Tibial nerve (tissue), 4 donors: ENCODE measurements at places on chromosomes 16 and 17. TPM values are rescaled to one million over a fixed set of nuclear protein-coding genes. Genes with fewer than 3 reads are reported as not detected.

The SOX8 gene
- 68.4 TPM for total RNA-seq

The CCL3 gene
- not detected for total RNA-seq

The ELAC2 gene
- total RNA-seq: 86.7 TPM

The SMG6 gene
- 37.6 TPM for total RNA-seq

The FGF11 gene
- 2.3 TPM for total RNA-seq

The PNMT gene
- total RNA-seq: 12.7 TPM

The BICDL2 gene
- total RNA-seq: not detected

The HNF1B gene
- not detected for total RNA-seq

The ZFHX3 gene
- 36.5 TPM for total RNA-seq

DNA sequence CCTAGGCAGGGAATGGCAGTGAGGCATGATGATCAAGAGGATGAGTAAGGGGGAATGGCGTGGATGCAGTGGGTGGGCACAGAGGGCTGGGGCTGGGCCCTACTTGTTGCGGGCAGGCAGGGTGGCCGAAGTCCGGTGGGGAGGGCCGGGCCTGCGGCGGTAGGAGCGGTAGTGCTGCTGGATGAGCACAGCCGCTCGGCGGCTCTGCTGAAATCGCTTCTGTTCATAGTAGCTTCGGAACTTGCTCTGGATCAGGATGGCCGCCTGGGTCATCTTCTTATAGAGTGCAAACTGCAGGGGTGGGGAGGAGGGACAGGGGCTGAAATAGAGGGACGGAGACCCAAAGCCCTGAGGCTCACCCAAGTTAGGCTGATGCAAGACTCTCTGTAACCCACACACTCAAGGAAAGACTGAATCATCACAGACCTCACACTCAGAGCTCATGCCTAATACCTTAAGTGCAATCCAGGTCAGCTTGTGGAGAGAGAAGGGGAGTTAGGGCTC lies 1.5 kb upstream of the SPAG7 start:
- DNase-seq: no peak
- H3K4me1 ChIP-seq: peaks cover 30% of the 10 kb centered on the region
- H3K4me3 ChIP-seq: peak overlapping the region; percentile 64
- H3K27ac ChIP-seq: peak overlapping the region; percentile 74
- H3K36me3 ChIP-seq: peaks cover 47% of the 10 kb centered on the region

- H3K27me3 ChIP-seq: no peaks in the 10 kb centered on the region
- H3K27ac ChIP-seq: peak overlapping the region; percentile 55
- peak overlapping the region; percentile 33 for H3K4me3 ChIP-seq
- no peaks in the 10 kb centered on the region for H3K36me3 ChIP-seq
- peaks cover 93% of the 10 kb centered on the region for H3K4me1 ChIP-seq
Observed at GRCh38 chr17:40322358-40323315, 13.7 kb downstream of the RARA start.

GRCh38 chr17:72985882-72986720 lies 106.4 kb downstream of the SLC39A11 start:
- H3K27ac ChIP-seq: no peak overlapping the region
- H3K36me3 ChIP-seq: no peaks in the 10 kb centered on the region
- H3K27me3 ChIP-seq: no peaks in the 10 kb centered on the region
- H3K4me1 ChIP-seq: no peaks in the 10 kb centered on the region
- peak; percentile 71 for DNase-seq

- peaks cover 43% of the 10 kb centered on the region for H3K4me1 ChIP-seq
- H3K27me3 ChIP-seq: no peaks in the 10 kb centered on the region
- H3K36me3 ChIP-seq: no peaks in the 10 kb centered on the region
Observed at GRCh38 chr16:72985995-72986394, 61.9 kb downstream of the ZFHX3 start.

GRCh38 chr16:83653785-83654184 lies 154.0 kb upstream of the HSBP1 start:
- no peak overlapping the region for H3K4me3 ChIP-seq
- H3K4me1 ChIP-seq: no peaks in the 10 kb centered on the region
- no peaks in the 10 kb centered on the region for H3K27me3 ChIP-seq
- H3K36me3 ChIP-seq: no peaks in the 10 kb centered on the region

DNA sequence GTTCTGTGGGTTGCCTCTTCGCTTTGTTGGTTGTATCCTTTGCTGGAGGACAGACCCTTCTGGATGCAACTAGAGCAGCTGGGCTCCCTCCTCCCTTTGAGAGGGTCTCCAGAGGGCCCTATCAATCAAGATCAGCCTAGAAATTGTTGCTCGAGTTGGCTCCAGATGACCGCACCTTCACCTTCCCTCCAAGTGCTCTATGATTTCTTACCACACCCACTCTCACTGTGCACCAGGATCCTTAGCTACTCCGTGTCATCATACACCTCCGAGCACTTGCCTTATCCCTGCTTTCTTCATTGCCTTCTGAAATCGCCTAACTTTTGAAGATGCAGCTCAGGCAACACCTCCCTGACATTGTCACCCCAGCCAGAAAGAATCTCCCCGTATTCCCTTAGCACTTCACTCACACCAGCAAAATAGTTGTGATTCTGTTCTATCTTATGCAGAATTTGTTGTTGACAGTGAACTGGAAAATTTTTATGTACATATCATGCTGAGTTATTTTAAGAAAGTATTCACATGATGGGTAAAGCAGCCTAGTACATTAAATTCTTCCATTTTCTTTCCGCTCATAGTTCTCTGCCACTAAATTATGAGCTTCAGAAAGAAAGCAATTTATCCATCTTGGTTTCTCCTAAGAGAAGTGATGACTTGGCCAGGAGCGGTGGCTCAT lies 52.9 kb downstream of the ABAT start:
- peaks cover 5% of the 10 kb centered on the region for H3K4me1 ChIP-seq
- H3K27ac ChIP-seq: no peak overlapping the region
- H3K36me3 ChIP-seq: no peaks in the 10 kb centered on the region
- H3K4me3 ChIP-seq: no peak overlapping the region
- no peaks in the 10 kb centered on the region for H3K27me3 ChIP-seq

DNA sequence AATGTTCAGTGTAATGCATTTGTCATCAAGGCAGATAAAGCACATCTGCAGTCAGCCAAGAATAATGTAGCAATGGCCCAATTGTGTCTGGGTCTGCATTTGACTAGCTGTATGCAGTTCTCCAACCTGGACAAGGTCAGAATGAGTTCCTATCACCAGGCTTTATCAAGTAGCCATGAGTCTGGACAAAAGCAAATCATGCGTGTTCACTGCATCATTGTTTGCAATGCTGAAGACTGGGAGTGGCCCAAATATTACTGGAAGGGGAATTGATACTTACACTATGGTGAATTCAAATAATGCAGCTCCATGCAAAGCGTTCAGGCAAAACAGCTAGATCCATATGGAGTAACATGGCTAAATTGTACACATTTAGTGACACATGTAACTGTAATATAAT lies 250.9 kb downstream of the TOX3 start:
- H3K36me3 ChIP-seq: no peaks in the 10 kb centered on the region
- no peak overlapping the region for H3K27ac ChIP-seq
- H3K4me1 ChIP-seq: no peaks in the 10 kb centered on the region

DNA sequence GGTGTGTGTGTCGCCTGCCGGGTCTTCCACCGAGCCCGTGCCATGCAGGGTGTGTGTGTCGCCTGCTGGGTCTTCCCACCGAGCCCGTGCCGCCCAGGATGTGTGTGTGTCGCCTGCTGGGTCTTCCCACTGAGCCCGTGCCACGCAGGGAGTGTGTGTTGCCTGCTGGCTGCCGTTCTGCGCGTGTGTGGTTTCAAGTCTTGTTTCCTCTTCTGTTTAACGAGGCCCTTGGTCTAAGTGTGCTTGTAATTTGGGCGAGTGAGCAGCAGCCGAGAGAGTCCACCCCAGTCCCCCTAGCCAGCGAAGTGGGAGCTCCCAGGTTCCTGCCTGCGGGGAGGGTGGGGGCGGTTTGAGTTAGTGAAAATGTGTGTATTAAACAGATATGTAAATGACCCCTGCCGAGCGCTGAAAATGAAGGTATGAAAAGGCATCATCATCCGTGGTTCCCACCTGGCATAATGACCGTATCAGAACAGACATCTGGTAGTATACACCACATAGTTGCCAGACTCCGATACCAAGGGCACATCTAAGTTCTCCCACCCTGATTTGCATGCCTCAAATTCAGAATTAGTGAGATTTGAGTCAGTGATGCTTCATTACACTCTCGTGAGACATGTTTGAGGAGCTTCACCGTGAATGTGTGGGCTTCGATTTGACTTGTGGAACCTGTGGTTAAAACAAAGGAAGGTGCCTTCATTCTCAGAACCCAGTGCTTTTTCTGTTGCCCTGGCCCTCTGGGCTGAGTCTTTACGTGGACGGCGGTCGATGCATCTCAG lies 114.5 kb upstream of the CHMP6 start:
- H3K4me3 ChIP-seq: no peak overlapping the region
- H3K36me3 ChIP-seq: no peaks in the 10 kb centered on the region
- H3K4me1 ChIP-seq: peaks cover 17% of the 10 kb centered on the region
- DNase-seq: no peak

GRCh38 chr17:51434434-51435170 lies 174.3 kb downstream of the UTP18 start:
- H3K36me3 ChIP-seq: no peaks in the 10 kb centered on the region
- no peak overlapping the region for H3K27ac ChIP-seq
- no peaks in the 10 kb centered on the region for H3K4me1 ChIP-seq
- H3K4me3 ChIP-seq: no peak overlapping the region
- H3K27me3 ChIP-seq: no peaks in the 10 kb centered on the region

GRCh38 chr16:72840631-72841381 lies 207.1 kb downstream of the ZFHX3 start:
- H3K4me3 ChIP-seq: no peak overlapping the region
- peaks cover 11% of the 10 kb centered on the region for H3K4me1 ChIP-seq
- H3K36me3 ChIP-seq: no peaks in the 10 kb centered on the region
- no peak for DNase-seq

GRCh38 chr16:24198807-24199533 lies 57.2 kb upstream of the CACNG3 start:
- no peak overlapping the region for H3K4me3 ChIP-seq
- H3K27ac ChIP-seq: no peak overlapping the region
- H3K27me3 ChIP-seq: no peaks in the 10 kb centered on the region

DNA sequence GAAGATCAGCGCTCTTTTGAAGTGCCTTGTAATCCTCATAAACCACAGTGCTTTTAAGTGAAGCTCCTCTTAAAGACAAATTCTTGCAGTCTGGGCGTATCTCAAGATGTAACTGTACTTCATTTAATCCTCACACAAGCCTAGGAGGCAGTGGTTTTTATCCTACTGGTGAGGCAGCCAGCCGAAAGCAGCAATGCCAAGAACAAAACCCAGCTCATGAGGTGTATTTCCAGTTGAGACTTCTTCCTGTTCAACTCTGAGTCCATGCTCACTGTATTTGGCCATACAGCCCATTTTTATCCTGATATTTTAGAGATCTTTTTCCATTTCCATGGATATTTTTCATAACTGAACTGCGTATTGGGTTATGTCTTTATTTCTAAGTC lies 13.7 kb downstream of the CTRB2 start:
- H3K27me3 ChIP-seq: peaks cover 26% of the 10 kb centered on the region
- DNase-seq: no peak
- H3K27ac ChIP-seq: no peak overlapping the region
- no peak overlapping the region for H3K4me3 ChIP-seq

- no peak overlapping the region for H3K27ac ChIP-seq
- H3K36me3 ChIP-seq: peaks cover 15% of the 10 kb centered on the region
- H3K4me3 ChIP-seq: no peak overlapping the region
- no peak for DNase-seq
- H3K4me1 ChIP-seq: peaks cover 21% of the 10 kb centered on the region
- H3K27me3 ChIP-seq: no peaks in the 10 kb centered on the region
Observed at GRCh38 chr17:40281663-40282062, 6.0 kb upstream of the CDC6 start.

DNA sequence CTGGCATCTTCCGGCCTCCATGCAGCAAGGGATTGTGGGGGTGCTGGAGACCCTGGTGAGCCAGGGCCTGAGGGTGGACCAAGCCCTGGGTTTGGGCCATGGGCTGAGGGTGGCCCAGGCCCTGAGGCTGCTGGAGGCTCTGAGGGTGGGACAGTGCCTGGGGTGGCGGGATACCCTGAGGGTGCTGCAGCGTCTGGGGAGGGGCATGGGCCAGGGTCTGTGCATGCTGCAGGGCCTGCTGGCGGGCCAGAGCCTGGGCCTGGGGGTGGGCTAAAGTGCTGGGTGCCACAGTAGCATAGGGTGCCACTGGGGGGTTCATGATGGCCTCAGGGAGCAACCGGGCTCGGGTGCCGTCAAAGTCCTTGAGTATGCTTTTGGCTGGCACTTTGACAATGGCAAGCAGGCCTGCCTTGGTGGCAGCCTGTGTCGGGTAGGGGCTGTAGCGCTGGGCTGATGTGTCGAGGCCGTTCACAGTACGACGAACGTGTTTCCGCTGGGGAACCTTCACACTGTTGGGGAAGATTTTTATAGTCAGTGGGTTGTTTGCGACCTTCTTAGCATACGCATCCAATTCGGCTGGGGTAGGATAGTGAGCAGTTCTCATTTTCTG lies 15.6 kb downstream of the TRAF4 start:
- no peak overlapping the region for H3K4me3 ChIP-seq
- DNase-seq: no peak

GRCh38 chr17:57313097-57313835 lies 56.9 kb downstream of the MSI2 start:
- H3K4me3 ChIP-seq: no peak overlapping the region

DNA sequence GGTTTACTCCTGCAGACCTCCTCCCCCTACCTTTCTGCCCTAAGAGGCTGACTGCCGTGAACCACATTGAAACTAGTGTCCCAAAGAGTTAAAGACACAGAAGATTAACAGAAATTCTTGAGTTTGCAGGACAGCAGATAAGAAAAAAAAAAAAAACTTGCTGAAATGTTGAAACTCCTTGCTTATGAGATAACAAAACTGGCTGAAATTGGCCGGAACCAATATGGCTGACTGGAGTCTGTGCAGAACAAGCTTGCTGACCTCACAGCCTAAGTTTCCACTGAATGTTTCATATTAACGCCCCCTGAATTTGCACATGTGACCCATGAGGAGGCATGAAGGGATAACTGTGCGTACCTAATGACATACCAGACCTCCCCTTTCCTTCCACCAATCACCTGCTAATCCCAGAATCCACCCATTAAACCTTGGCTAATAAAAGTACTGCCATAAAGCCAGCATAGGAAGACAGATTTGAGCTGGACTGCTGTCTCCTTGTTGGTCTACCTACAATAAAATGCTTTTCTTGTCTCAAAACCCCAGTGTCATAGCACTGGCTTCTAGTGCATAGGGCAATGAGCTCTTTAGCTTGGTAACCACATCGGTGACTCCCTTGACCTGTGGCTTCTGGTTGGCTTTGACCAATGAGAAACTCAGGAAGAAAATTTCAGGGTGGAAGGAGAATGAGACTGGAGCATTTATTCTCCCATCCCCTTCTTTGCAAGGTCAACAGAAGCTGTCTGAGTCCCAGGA lies 80.1 kb downstream of the PMP22 start:
- H3K36me3 ChIP-seq: no peaks in the 10 kb centered on the region
- H3K4me3 ChIP-seq: no peak overlapping the region
- H3K4me1 ChIP-seq: peaks cover 12% of the 10 kb centered on the region
- H3K27me3 ChIP-seq: no peaks in the 10 kb centered on the region
- DNase-seq: no peak

- DNase-seq: no peak
- H3K36me3 ChIP-seq: no peaks in the 10 kb centered on the region
- H3K27me3 ChIP-seq: no peaks in the 10 kb centered on the region
- no peak overlapping the region for H3K27ac ChIP-seq
- no peak overlapping the region for H3K4me3 ChIP-seq
- H3K4me1 ChIP-seq: no peaks in the 10 kb centered on the region
Observed at GRCh38 chr17:73820686-73821448, 176.6 kb upstream of the SDK2 start.
